ENCODE measurements at places on chromosomes 12 and 14. TPM values are rescaled to one million over a fixed set of nuclear protein-coding genes. Genes with fewer than 3 reads are reported as not detected.
A peak's percentile ranks its signal among the peaks of the same experiment; 100 is the strongest.

GRCh38 chr14:34034447-34035176 lies 83.7 kb upstream of the EGLN3 start:
- no peak for DNase-seq

- no peak for DNase-seq
Observed at GRCh38 chr12:64007853-64008252, 163.4 kb downstream of the SRGAP1 start.

DNA sequence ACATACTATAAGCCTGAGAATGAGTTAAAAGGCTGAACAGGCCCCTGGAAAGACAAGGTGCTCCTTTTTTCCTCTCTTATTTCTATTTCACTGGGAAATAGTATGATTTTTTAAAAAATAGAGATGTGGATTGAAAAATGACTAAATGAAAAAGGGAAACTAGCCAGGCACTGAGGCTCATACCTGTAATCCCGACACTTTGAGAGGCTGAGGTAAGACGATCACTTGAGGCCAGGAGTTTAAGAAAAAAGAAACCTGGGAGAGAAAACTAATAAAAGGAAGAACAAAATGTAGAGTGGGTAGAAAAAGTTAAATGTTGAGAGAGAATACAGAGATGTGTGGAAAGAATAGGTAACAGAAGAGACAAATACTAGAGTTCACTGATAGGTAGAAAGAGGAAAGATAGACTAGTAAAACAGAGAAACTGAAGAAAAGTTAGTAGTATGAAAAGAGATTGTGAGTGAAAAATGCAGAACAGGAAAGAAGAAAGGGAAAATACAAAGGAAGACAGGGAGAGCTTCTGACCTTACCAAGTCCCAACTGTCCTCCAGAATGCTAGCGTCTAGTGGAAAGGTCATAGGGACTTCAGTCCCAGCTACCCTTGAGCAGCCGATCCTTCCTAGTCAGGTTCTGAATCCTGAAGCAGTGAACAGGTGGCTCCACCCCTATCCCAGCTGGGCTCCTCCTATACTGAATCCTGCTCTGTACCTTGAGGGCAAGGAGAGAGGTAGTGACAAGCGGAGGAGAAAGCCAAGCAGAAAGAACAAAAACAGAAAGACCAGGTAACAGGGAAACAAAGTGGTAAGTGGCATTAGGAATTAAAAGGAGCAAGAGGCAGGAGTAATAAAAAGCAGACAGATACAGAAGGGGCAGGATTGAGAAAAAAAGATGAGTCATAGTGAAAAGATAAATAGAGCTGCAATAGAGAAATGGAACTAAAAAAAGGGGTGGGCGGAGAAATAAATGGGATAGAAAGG lies 7.3 kb downstream of the TMEM116 start:
- peak; percentile 39 for DNase-seq

- DNase-seq, result no peak
Observed at GRCh38 chr14:104678346-104678745, 11.1 kb upstream of the INF2 start.

- DNase-seq, result peak; percentile 83
Observed at GRCh38 chr14:77208291-77208978, 26.8 kb downstream of the TMEM63C start.

DNA sequence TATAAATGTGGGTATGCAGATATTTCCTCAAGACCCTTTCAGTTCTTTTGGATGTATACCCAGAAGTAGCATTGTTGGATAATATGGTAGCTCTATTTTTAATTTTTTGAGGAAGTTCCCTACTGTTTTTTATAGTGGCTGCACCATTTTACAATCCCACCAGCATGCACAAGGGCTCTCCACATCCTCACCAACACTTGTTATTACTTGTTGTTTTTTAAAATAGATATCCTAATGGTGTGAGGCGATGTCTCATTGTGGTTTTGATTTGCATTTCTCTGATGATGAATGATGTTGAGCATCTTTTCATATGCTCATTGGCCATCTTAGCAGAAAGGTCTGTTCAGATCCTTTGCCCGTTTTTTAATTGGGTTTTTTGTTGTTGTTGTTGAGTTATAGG lies 47.1 kb downstream of the DIP2B start:
- DNase-seq, result no peak

- no peak for DNase-seq
Observed at GRCh38 chr12:24728366-24728765, 220.5 kb downstream of the BCAT1 start.

- no peak for DNase-seq
Observed at GRCh38 chr14:78764645-78765044, 594.5 kb downstream of the NRXN3 start.

DNA sequence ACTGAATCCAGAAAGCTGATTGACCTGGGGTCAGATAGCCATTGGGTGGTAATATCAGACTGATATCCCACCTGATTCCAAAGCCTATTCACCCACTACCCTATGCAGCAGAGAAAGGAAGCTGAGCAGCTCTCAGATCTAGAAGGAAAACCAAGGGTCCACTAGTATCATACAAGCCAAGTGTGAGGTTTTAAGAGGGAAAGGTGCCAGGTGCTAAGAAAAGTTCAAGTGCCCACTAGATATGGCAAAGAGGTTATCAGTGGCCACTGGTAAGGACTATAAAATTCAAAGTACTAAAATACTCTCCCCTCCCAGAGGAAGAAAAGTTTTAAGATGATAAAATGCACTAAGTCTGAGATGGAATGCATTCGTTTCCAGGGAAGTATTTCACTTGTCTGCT lies 85.6 kb downstream of the PPM1H start:
- no peak for DNase-seq

GRCh38 chr14:92603309-92604242 lies 90.0 kb downstream of the RIN3 start:
- no peak for DNase-seq

- no peak for DNase-seq
Observed at GRCh38 chr12:87274594-87275245, 754.5 kb downstream of the C12orf50 start.

DNA sequence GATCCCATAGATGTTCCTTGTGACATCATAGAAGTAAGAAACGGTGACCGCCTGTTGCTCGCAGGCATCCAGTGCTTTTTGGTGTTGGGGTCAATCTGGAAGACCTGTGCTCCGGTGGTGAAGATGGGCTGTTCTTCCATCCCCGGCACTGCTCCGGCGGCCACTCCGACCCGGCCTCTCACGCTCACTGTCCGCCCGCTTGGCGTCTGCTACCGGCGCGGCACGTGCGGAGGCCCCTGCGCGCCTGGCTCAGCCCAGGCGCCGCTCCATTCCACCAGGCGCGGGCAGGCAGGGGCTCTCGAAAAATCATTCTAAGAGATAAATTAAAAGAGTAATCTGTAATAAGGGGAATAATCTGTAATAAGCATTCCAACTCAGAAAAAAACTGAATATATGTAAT lies 934.5 kb downstream of the TMEM121 start:
- DNase-seq, result no peak

GRCh38 chr12:108046650-108047049 lies 82.4 kb upstream of the WSCD2 start:
- DNase-seq, result no peak

DNA sequence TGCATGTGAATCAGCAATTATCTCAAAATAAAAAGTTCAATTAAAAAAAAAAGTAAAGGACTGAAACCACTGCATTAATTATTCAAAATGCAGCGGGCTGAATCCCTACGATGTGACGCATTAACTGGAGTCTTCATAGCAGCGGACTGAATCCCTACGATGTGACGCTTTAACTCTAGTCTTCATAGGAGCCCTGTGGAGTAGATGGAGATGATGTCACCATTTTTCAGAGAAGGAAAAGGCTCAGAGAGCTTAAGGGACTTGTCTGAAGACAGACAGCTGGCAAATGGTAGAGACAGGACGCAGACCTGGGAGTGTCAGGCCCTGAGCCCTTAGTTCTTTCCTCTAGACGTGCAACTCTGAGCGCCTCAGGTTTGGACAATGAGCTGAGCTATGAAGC lies 168.0 kb upstream of the MYL2 start:
- DNase-seq, result no peak

- DNase-seq, result no peak
Observed at GRCh38 chr12:25839470-25839869, 119.0 kb upstream of the RASSF8 start.

DNA sequence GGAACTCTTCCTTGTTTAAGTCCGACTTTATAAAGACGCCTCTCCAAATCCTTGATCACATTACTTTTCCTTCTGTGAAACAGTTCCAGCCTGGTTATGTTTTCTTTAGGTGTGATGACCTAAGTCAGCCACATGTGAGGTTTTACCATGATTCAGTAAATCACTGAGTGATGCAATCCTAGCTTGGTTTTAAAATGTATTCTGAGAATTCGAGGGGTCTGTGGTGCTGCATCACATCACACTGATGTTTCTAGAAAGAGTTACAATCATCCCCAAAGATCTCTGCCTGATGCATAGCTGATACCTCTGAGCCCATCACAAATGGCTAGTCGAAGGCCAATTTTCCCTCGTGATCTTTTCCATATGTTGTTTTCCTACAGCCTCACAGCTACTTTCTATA lies 152.7 kb downstream of the ANO2 start:
- no peak for DNase-seq

DNA sequence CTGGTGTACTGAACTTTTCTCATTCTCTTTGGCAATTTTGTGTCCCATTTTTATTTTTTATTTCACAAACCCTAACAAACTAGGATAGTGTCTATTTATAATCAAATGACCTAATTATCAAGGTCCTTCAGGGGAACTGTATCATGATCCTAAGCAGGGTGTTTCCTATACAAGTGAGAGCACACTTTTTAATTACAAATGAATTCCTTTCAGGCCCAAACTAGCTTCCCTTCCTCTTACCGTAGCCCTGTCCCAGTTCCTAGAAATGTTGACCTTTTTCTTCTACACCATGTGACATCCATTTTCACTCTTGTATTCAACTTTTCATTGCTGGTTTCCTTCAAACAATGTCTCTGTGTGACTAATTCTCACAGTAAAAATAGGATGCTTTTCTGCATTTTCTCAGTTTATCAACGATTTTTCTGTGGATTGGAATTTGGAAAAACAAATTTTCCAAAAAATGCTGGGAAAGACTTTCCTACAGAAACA lies 411.4 kb downstream of the CCDC91 start:
- DNase-seq, result no peak

DNA sequence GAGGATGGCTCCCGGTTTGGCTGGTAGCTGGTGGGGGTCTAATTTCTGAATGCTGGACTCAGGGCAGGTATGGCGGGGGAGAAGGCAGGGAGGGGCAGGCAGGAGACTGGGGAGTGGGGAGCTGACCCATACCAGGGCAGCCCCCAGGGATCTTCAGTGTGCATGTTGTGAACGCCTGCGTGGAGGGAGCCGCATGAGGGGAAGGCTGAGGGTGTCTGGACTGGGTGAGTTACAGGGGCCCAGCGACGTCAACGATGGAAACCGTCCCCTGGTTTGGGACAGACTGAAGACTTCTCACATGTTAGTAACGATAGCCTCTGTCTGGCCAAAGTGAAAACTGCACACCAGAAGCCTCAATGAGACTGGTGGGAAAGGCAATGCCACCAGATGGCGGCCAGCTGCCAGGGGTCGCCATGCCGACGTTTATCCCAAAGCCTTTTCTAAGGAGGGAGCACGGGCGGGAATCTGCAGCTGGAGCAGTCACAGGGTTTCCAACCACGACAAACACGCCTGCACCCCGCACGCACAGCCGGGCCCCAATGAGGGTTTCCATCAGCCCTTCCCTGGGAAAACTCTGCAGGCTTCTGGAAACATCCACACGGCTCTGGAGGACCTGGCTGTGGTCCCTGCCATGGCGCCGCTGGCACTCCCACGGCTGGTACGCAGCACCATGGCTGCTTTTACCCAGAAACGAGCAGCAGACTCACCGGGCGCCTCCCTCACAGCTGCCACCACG lies 14.0 kb downstream of the PGAM5 start:
- no peak for DNase-seq

- DNase-seq, result no peak
Observed at GRCh38 chr14:80426683-80427082, 215.4 kb upstream of the DIO2 start.

DNA sequence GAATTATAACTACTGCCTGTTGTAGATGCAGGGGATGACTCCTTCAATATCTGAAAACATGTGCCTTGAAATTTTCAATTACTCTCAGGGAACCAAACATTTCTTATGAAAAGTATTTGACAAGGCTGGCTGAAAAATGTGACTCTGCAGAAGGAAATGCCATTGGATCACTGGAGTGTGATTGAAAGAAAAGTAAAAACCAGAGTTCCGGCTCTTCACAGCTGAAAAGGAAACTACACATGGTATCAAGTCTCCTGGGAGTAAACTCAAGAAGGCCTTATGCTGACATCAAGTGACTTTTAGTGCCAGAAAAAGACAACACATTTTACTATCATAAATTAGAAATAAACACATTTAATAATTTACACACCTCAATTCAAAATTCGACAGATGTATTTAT lies 693.0 kb downstream of the LRFN5 start:
- DNase-seq, result no peak

DNA sequence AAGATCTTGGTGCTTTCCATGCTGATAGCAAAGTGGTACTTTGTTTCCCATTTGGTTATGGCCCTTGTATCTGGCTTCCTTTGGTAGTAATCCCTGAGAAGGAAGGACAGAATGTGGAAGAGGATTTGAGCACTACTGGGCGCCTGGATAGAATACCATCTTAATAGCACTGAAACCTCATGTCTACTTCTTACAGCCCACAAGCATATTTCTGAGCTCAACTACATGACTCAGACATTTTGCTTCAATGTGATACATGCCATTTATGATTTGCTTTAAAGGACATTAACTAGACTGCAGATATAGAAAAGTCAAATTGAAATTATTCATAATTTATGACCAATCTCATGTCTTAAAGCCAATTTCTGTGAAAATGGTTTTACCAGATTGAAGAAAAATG lies 80.4 kb downstream of the LIN7A start:
- DNase-seq, result no peak

DNA sequence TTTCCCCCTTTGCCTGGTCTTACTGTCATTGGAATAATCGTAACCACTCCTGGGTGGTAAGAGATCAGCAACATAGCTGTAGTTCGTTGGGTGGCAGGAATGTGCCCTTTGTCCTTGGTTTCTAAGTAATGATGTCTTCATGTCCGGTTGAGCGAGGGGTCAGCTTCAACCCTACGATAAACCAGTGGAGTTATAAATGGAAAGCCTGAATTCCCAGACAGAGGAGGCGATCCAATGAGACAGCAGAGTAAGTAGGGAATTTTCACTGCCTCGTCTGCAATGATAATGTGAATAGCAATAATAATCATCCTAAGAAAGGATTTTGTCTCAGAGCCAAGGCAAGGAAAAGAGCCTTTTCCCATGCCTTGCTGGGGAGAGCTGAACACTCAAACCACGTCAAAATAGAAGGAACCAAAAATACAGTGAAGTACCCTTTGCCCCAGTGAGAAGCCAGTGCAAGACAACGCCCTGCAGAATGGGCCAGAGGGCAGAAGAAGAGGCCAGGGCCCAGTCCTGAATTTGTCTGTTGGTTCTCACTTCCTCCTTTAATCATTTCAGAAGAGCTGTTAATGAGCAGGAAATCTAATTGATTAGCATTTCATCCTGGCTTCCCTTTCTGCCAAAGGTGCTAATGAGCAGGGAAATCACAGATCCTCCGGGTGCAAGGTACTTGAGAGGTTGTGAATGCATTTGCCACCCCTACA lies 330.7 kb downstream of the CACNA1C start:
- no peak for DNase-seq

- no peak for DNase-seq
Observed at GRCh38 chr14:58167057-58167456, 15.0 kb upstream of the ARMH4 start.

- no peak for DNase-seq
Observed at GRCh38 chr12:81520064-81520945, 238.8 kb downstream of the PPFIA2 start.

GPX2 gene
- 196 TPM for total RNA-seq

NOVA1 gene
- 0.68 TPM for total RNA-seq

RPL10L gene
- not detected for total RNA-seq

SLC38A4 gene
- not detected for total RNA-seq

DAO gene
- not detected for total RNA-seq

KERA gene
- not detected for total RNA-seq

WDR20 gene
- 93.5 TPM for total RNA-seq

HOXC5 gene
- total RNA-seq, result 0.61 TPM

OR4E2 gene
- total RNA-seq, result not detected
